ENCODE measurements at places on chromosomes 16 and 17.

DNA sequence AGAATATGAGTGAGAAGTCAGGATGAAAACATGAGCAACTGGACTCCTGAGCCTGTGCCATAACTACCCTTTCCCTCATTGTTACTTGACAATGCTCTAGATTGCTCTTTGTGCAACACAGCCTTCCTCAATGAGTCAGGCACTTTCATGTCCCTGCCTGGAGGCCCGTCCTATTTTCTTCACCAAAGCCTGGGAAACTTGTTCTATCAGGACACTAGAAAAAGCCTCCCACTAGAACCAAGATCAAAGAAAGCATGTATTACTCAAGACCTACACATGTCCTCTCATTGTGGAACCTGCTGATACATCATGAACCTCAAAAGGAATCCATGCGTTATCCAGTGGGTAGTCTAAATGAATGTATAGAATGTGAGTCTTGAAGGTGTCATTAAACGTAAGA, 624.5 kb downstream of the TOX3 start:
- no peak for DNase-seq

- DNase-seq: peak; percentile 7
These were observed 16.7 kb upstream of the ERN2 start for GRCh38 chr16:23729503-23730424.

GRCh38 chr16:22912654-22913053, 98.7 kb downstream of the HS3ST2 start:
- no peak for DNase-seq

GRCh38 chr17:46191322-46192188, 1.7 kb downstream of the KANSL1 start:
- DNase-seq: no peak

DNA sequence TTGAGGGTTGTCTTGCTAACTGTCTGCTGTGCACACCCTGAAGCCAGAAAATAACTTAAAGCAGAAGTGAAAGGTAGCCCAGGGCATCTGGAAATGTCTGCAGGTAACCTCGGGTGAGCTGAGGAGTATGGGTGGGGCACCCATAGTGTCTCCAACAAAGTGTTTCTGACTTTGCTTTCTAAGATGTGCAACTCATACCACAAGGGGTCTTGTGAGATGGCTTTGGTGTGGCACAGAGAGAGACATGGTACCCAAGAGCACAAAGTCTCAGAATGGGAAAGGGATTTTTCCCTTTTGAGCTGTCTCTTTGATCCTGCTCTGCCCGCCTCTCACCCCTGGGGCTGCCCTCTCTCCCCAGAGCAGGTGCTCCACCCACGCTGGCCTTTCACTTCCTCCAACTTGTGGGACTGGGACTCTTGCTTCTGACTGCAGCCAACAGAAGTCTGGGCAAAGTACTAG, 6.9 kb downstream of the CHD9 start:
- no peak for DNase-seq

DNA sequence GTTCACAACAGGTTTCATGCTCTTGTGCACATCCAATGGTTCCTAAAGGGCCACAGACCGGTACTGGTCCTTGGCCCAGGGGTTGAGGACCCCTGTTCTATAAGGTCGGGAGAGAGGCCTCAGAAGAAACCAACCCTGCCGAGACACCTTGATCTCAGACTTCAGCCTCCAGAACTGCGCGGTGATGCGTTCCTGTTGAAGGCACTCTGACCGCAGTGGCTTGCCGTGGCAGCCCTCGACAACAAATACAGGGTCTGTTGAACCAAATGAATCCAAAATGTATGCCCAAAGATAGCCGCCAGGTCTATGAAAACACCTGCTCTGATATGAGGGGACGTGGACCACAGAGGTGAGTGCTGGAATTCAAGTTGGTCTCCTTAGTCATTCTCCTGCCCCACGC, 389.8 kb downstream of the SEC14L1 start:
- no peak for DNase-seq

DNA sequence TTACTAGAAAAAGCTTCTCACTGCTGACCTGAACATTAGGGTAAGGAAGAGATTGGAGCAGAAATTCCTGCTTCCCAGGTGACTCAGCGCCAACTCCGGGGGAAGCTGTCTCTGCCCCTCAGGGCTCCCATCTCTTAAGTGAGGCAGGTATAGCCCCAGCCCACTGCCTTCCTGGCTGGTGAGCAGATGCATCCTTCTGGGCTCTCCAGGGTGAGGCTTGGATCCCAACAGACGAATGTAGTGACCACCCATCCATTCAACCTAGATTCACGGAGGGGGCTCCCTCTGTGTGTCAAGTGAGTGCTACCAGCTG, 3.2 kb downstream of the ATP2C2 start:
- DNase-seq: no peak

DNA sequence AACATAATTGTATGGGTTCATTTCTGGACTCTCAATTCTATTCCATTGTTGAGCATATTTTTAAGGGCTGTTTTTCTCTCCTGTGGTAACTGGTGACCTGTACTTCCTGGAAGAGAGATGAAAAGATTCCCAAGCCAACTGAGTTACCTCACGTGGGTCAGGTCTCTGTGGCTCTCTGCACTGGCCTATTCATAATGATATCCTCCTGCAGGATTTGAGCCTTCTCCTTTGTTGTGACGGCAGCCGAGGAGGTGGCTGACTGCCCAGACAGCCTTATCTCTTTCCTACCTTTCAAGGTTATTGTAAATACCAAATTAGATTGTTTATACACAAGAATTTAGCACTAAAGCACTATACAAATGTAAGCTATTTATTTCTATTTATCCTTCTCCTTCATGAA, 2.7 kb upstream of the ACE start:
- no peak for DNase-seq

- no peak for DNase-seq
These were observed 9.9 kb downstream of the CAPNS2 start for GRCh38 chr16:55576384-55576783.

DNA sequence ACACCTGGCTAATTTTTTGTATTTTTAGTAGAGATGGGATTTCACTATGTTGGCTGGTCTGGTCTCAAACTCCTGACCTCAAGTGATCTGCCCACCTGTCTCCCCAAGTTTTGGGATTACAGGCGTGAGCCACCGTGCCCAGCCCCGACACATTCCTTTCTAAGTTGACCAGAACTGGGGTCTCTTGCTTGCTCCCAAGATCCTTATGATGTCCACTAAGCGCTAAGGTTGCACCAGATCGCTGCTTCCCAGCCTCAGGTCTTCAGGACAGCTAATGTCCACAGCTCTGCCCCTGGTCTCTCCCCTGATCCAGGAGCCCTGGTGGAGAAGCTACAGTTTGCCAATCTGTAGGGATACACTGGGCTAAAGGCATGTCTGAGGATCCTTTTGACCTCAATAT, 29.5 kb downstream of the NSMCE1 start:
- DNase-seq: no peak

DNA sequence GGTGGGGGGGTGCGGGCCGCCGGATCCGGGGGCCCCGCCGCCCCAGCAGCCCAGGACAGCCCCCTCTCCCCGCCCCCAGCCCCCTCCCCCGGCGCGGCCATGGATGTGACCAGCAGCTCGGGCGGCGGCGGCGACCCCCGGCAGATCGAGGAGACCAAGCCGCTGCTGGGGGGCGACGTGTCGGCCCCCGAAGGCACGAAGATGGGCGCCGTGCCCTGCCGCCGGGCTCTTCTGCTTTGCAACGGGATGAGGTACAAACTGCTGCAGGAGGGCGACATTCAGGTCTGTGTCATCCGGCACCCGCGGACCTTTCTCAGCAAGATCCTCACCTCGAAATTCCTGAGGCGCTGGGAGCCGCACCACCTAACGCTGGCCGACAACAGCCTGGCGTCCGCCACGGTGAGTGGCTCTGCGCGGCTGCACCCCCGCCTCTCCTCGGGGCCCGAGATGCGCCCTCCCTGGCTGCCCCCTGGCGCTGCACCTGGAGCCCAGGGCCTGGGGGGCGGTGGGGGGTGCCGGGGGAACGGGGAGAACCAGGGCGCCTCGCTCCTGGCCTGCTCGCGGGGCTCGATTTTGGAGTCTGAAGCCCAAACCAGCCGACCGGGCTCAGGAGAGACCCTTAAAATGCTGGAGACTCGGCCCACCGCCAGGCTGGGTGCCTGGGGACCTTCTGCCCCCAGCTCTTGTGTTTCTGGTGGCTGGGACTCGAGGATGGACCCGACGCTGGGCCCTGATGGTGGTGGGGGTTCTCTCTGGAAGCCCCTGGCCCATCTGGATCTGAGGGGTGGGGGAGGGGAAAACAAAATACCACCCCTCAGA, 744 bp downstream of the CMIP start:
- DNase-seq: no peak

GRCh38 chr16:77736879-77737278, 14.6 kb downstream of the NUDT7 start:
- DNase-seq: no peak

Measured in Panc1 (cell line).